ENCODE measurements at places on chromosomes 1 and 21.

DNA sequence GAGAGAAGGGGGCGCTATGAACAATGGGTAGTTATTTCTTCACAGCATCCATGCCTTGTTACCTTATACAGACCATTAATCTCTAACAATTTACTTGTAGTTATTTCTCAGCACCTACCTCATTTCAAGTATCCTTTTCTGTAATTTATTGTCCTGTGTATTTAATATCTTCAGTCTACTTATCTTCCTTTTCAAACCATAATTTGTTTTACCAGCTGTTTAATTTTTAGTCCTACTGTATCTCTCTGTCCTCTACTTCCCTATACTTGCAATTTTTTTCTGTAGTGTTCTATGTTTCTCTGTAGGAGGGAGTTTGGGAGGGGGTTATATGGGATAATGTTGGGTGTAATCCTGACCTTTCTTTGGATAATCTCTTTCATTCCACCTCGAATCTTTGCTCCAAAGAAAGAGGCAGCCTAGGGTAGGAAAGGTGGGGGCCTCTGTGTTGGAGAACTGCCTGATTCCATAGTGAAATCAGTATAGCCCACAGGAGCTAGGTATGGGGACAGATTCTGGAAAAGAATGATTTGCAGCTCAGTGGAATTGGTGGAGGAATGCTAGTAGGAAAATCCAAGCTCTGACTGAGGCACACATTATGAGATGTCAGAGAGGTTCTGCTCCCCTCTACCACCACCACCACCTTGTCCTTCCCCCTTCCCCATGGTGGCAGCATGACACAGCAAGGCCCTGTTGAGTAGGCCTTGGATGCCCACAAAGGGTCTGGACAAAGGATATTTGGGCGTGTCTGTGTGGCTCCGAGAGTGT, 642 bp downstream of the MLLT11 start:
- DNase-seq = no peak

DNA sequence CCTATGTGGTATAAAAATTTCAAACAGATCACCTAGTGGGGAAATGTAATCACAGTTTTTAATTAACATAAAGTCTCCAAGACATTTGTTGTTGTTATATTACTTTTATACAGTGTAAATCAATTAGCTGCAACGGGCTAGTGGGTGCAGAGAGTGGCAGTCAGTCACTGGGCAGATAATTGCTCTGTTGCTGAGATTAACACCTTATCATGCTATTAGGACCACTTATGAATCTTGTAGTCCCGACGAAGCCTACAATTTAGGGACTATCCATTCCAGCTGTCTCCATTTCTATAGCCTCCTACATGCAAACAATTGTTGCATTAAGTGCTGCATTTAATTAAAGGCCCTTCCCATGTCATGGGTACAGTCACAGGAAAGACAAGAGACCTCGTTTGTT, 158.9 kb upstream of the PROX1 start:
- no peak for DNase-seq

DNA sequence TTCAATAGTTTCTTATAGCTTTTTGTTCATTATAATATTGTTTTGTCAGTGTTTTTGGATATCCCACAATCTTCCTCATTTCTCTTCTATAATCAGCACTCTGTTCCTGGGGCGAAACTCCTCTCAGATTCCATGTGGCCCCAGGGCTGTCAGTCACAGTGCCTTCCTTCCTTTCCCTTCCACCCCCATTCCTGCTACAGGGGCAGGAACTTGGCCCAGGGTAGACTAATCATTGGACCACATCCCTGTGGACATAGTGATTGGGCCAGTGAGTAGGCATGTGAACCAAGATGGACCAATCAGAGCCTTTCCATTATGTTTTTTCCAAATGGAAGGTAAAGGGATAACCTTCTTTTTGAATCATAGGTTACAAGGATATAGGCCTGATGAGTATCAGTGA, 78.3 kb downstream of the PGM1 start:
- DNase-seq = no peak

GRCh38 chr1:27567146-27567526, 36.8 kb downstream of the AHDC1 start:
- no peak for DNase-seq

DNA sequence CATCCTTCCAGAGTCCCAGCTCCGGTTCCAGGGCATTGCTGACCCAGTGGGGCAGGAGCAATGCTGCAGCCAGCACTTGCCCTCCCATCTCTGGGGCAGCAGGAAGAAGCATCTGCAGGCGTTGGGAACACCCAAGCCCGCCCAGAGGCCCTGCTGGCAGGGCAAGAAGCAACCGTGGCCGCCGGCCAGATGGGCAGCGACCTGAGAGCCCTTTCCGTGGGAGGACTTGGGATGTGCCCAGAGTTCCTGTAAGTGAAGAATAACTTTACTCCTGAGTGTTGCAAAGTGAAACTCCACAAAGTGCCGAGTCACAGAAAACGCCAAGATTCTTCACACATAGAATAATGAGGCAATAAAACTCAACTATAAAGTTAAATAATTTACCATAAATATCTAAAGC, 46.0 kb downstream of the GRIK3 start:
- no peak for DNase-seq

DNA sequence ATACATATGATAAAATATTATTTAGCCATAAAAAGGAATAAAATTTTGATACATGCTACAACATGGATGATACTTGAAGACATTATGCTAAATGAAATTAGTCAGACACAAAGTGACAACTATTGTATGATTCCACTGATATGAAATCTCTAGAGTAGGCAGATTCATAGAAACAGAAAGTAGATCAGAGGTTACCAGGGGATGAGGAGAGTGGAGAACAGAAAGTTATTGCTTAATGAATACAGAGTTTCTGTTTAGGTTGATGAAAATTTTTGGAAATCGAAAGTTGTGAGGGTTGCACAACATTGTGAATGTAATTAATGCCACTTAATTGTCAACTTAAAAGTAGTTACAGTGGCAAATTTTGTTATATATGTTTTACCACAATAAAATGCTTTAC, 315.7 kb upstream of the USP25 start:
- DNase-seq = no peak

- no peak for DNase-seq
These were observed 42.3 kb downstream of the AJAP1 start for GRCh38 chr1:4696753-4697152.

DNA sequence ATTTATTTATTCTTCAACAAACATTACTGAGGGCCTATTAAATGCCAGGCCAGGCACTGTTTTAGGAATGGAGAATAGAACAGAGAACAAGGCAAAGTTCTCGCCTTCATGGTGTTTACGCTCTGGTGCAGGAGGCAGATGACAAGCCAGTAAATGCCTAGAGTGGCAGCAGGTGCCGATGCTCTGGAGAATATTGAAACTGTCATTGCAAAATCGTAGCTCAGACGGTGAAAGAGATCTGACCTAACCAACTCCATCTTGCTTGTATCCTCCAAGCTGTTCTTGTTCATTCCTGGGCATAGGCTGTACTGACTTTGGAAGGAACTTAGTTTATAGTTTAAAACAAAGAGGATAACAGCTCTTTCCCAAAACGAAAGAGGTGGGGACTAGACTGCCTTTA, 13.5 kb upstream of the ENO1 start:
- no peak for DNase-seq

DNA sequence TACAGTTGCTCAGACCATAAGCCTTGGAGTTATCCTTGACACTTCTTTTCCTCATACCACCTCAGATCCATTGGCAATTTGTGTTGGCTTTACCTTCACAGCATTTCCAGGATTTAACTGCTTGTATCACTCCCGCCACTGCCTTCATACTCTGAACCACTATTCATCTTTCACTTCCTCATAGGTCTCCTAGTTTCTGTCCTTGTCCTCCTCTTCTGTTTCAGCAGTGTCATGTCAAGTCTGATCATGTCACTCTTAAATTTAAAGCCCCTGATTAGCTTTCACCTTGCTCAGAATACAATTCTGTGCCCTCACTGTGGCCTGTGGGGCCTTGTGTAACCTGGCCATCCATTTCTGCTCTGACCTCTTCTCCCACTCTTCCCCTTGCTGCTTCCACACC, 34.7 kb upstream of the C1orf115 start:
- DNase-seq = no peak

GRCh38 chr21:28160378-28160777, 832.3 kb downstream of the LTN1 start:
- DNase-seq = no peak

DNA sequence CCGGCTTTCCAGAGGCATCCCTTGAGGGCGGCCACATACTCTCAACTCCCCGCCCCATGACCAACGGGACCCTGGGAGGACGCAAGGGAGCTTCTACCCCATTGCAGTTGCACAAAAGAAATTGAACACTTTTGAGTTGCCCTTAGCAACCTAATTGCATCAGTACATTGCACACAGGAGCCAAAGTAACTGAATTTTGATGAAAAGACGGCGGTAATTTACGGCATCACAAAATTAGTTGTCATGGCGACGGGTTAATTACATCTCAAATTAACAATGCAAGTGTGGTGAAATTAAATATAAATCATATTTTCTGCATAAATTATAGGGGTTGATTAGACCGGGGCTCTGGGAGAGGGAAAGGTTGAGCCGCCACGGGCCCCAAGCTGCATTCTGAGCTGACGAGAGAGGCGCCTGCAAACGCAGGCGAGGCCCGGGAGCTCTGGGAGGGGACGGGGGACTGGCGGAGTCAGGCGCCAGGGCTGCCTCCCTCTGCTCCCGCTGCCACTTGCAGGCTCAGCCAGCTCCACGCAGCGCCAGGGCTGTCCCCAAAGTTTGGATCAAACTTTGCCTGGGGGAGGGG, 61.4 kb downstream of the CASZ1 start:
- no peak for DNase-seq

DNA sequence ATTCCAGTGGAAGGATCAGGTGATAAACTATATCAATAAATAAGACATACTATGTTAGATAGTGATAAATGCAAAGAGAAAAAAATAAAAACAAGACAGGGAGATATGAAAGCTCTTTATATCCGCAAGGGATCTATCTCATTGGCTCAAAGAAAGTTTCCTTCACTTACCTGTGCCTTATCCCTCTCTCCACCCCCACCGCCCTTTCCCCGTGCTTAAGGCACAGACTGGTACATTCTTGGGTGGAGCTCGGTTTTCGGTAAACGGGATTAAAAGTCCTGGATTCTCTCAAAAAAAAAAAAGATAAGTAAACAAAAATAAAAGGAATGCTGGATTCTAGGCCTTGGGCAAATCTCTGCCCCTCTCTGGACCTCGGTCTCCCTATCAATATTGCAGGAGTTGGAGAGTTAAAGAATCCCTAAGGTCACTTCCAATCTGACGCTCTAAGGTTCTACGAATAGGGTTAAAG, 593 bp upstream of the DNAJC16 start:
- DNase-seq = no peak

- no peak for DNase-seq
These were observed 1.9 kb upstream of the OR13G1 start for GRCh38 chr1:247681288-247681897.

Data from activated CD8-positive, alpha-beta memory T cell treated with anti-CD3 and anti-CD28 coated beads for 24 hours (primary cell).